ENCODE measurements at places on chromosomes 6 and 20.
A peak's percentile ranks its signal among the peaks of the same experiment; 100 is the strongest.

DNA sequence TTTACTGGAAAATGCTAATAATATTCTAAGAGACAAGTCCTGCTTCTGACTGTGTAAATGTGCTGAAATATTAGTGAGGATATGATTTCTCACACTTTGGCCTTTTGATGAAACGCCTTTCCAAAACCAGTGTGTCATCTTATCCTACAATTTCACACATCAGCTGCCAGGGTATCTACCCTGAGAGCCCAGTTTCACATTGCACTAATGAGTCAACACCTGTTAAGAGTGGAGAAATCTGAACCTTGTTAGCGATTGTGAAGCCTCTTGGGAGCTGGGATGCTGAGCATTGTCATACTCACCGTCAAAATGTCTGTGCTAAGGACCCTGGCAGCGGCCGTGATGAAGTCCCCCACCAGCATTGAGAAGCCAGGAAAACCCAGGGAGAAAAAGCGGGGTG is 166.0 kb downstream of the RALGAPA2 start:
- no peaks in the 10 kb centered on the region for H3K27me3 ChIP-seq
- no peaks in the 10 kb centered on the region for H3K36me3 ChIP-seq
- no peak for DNase-seq

DNA sequence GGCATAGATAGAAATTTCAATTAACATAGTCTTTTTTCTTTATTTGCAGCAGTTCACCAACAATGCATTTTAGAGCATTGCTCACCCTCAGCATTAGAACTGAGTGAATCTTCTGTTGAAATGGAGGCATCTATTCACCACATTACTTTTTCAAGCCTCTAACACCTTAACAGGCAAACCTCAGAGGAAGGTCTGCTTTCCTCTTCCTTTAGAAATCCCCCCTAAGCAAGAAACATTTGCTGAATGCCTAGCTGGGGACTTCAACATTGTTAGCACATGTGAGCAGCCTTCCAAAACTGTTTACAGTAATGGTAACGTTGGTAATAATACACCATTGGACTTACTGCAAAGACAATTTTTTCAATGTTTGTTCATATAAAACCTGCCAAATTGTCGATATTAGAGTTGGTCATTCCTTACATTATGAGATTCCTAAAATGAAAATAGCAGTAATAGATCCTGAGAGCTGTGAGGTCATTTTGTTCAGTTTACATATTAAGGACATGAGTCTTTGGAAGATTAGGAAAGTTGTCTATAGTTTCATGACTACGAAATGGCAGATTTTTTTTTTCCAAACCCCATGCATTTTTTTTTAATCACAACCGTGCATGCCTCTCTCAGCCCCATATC is 20.6 kb upstream of the AKIRIN2 start:
- H3K4me3 ChIP-seq: no peak overlapping the region
- H3K27ac ChIP-seq: no peak overlapping the region
- H3K27me3 ChIP-seq: no peaks in the 10 kb centered on the region
- peaks cover 43% of the 10 kb centered on the region for H3K4me1 ChIP-seq
- no peak for DNase-seq

- peaks cover 4% of the 10 kb centered on the region for H3K4me1 ChIP-seq
- no peak overlapping the region for H3K27ac ChIP-seq
- no peaks in the 10 kb centered on the region for H3K36me3 ChIP-seq
- no peaks in the 10 kb centered on the region for H3K27me3 ChIP-seq
- DNase-seq: no peak
These were observed 13.9 kb downstream of the MYB start for GRCh38 chr6:135195041-135195440.

GRCh38 chr6:20746024-20746423 is 211.8 kb downstream of the CDKAL1 start:
- no peaks in the 10 kb centered on the region for H3K27me3 ChIP-seq
- H3K4me1 ChIP-seq: no peaks in the 10 kb centered on the region
- H3K27ac ChIP-seq: no peak overlapping the region
- no peak overlapping the region for H3K4me3 ChIP-seq
- no peak for DNase-seq

- no peak for DNase-seq
- H3K4me3 ChIP-seq: no peak overlapping the region
- H3K27me3 ChIP-seq: no peaks in the 10 kb centered on the region
- H3K27ac ChIP-seq: no peak overlapping the region
- H3K4me1 ChIP-seq: no peaks in the 10 kb centered on the region
These were observed 23.1 kb downstream of the FRMD1 start for GRCh38 chr6:168055696-168056489.

DNA sequence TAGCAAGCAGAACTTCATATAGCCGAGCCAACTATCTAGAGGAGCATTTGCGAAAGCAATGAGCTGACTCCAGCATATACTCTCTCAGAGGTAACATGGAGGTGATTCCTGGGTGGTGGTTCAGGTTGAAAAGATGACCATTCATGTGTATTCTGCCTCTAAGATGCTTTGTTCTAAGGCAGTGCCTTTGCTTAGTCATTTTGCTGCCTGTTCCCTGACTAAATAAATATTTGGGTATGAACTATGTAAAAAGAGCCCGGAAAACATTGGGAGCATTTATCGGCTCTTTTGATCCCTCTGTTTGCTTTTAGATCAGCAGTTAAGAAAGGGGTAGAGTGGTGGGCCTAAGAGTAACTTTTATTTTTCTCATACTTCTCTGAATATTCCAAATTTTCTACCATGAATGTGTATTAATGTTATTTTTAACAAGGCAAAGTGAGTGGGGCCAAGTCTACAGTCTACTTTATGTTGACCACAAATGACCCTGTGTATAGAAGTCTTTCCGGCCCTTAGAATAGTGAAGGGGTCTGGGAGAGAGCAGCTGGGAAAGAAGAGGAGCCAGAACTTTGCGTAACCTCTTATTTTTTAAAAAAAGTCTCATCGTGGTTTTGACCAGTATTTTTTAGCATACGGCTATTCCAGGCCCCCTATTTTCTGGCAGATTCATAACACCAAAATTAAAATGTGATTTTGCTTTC is 206.5 kb upstream of the EYA4 start:
- no peaks in the 10 kb centered on the region for H3K27me3 ChIP-seq
- H3K36me3 ChIP-seq: no peaks in the 10 kb centered on the region
- no peaks in the 10 kb centered on the region for H3K4me1 ChIP-seq

- no peaks in the 10 kb centered on the region for H3K36me3 ChIP-seq
- H3K4me3 ChIP-seq: no peak overlapping the region
- no peaks in the 10 kb centered on the region for H3K27me3 ChIP-seq
- no peak for DNase-seq
These were observed 23.3 kb downstream of the MTFR2 start for GRCh38 chr6:136226674-136227377.

GRCh38 chr6:31629014-31629413 is 8.5 kb downstream of the PRRC2A start:
- DNase-seq: no peak
- peaks cover 98% of the 10 kb centered on the region for H3K36me3 ChIP-seq
- H3K4me1 ChIP-seq: no peaks in the 10 kb centered on the region
- H3K27ac ChIP-seq: no peak overlapping the region
- H3K4me3 ChIP-seq: no peak overlapping the region

- peaks cover 24% of the 10 kb centered on the region for H3K36me3 ChIP-seq
- H3K27ac ChIP-seq: no peak overlapping the region
- DNase-seq: no peak
- H3K4me1 ChIP-seq: peaks cover 62% of the 10 kb centered on the region
These were observed 103.3 kb downstream of the NFATC2 start for GRCh38 chr20:51439160-51439689.

DNA sequence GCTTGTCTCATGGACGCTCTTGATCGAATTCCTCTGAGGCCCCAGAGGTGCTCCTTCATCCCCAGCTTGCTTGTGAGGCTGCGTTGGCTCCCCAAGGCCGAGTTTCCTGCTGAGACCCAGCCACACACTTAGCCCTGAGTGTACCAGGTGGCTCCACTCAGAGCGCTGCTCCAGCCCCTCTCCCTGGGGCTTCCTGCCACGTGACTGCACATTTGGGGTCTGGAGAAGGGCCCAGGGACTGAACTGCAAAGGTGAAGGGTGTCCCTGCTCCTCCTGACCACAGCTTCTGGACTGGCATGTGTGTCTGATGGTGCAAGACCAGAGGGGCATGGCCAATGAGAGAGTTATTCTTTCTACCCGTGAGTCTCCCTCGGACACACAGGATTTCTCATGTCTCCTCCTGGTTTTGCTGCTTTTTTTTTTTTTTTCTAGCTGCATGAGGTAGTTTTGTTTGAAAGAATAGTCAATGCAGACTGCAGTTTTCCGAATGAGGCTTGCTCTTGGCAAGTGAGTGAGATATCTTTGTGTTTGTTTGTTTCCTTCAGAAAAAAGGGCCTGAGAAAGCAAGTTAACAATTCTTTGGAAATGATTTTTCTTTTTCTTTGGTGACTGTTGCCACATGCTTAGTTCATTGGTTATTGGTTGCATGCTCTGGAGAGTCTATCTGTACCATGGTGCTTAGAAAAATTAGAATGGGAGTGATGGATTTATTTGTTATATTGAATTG is 3.1 kb upstream of the ZNF831 start:
- H3K27me3 ChIP-seq: no peaks in the 10 kb centered on the region
- no peak for DNase-seq
- H3K36me3 ChIP-seq: no peaks in the 10 kb centered on the region
- H3K4me1 ChIP-seq: peaks cover 85% of the 10 kb centered on the region
- H3K4me3 ChIP-seq: peak overlapping the region; percentile 48

DNA sequence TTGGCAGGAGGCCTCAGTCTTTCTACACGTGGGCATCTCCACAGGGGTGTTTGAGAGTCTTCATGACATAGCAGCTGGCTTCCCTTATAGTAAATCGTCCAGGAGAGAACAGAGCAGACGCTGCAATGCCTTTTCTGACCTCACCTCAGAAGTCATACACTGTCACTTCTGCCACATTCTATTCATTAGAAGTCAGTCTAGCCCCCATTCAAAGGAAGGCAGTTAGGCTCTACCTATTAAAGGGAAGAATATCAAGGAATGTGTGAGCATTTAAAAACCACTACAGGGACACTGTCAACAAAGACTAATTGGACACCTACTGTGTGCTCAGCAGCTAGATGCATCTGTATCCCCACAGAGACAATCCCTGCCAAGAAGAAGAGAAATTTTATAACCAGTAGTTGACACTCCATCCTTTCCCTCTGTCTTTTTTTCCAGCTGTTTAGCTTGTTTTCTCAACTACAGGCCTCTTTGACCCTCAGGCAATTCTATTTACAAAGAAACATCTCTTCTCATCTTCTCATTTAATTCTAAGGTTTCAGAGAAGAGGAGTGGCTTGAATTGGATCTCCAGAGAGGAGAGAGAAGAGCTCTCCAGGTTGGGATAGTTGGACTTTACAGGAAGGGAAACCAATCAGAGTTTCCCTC is 18.6 kb downstream of the ARMC12 start:
- H3K27me3 ChIP-seq: no peaks in the 10 kb centered on the region
- no peaks in the 10 kb centered on the region for H3K4me1 ChIP-seq
- no peak for DNase-seq
- H3K36me3 ChIP-seq: no peaks in the 10 kb centered on the region
- H3K4me3 ChIP-seq: no peak overlapping the region

Measured in CD4-positive, alpha-beta memory T cell (primary cell).